ENCODE measurements at places on chromosomes 2 and 18.

GRCh38 chr2:36480636-36481035 lies 117.3 kb downstream of the FEZ2 start:
- no peak for DNase-seq

DNA sequence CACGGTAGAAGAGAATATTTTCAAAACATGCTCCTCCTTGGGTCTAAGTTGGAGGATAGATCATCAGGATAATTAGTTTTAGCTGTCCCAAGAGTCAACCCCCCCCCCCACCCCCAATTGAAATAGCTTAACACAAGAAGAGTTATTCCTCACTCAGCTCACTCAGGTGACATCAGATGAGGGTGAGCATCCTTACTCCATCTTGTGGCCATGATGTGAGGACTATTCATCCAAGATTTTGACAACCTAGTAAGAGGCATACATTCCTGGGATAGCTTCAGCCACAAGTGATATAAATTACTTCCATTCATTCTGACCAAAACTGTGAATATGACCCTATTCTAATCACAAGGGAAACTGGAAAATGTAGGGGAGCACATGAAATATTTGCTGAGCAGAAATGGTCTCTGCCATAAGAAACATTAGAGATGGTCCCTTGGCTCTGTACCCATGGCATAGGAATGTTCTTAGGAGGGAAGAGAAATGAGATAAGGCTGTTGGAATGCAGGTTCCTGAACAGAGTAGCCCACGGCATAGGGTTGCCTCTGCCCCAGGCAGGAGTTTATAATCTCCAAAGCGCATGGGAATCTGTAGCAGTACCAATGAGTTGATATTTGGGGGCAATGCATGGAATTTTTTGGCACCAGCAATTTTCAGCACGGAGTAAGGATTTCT lies 257.2 kb downstream of the CYRIA start:
- DNase-seq, result no peak

GRCh38 chr2:128373451-128374000 lies 54.9 kb upstream of the HS6ST1 start:
- no peak for DNase-seq

DNA sequence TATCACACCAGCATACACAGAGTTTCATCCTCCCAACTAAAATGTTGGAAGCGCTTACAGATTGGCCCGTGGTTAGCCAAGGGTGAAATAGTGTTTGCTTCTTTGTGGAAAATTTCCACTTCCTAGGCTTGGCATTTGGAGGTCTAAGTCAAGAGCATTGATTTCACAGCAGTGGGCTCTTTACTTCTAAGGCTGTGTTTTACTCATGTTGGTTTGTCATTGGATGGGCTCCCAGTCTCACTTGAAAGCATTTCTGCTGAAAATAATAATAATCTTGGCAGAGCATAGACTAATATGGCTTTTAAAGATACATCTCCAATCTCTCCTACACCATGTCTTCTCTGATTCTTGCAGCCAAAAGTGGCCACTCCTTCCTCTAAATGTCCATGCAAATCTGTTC lies 82.9 kb downstream of the DYNAP start:
- no peak for DNase-seq

GRCh38 chr2:23746141-23746863 lies 180.6 kb downstream of the ATAD2B start:
- DNase-seq, result no peak

GRCh38 chr2:147712051-147712450 lies 132.8 kb upstream of the ACVR2A start:
- no peak for DNase-seq

GRCh38 chr18:6109743-6110142 lies 214.4 kb upstream of the TMEM200C start:
- DNase-seq, result no peak

GRCh38 chr18:36758623-36759022 lies 70.2 kb downstream of the TPGS2 start:
- no peak for DNase-seq

- no peak for DNase-seq
Measured at GRCh38 chr2:47205576-47206141, 50.6 kb upstream of the STPG4 start.

- DNase-seq, result no peak
Measured at GRCh38 chr2:71907503-71907902, 240.2 kb downstream of the CYP26B1 start.

DNA sequence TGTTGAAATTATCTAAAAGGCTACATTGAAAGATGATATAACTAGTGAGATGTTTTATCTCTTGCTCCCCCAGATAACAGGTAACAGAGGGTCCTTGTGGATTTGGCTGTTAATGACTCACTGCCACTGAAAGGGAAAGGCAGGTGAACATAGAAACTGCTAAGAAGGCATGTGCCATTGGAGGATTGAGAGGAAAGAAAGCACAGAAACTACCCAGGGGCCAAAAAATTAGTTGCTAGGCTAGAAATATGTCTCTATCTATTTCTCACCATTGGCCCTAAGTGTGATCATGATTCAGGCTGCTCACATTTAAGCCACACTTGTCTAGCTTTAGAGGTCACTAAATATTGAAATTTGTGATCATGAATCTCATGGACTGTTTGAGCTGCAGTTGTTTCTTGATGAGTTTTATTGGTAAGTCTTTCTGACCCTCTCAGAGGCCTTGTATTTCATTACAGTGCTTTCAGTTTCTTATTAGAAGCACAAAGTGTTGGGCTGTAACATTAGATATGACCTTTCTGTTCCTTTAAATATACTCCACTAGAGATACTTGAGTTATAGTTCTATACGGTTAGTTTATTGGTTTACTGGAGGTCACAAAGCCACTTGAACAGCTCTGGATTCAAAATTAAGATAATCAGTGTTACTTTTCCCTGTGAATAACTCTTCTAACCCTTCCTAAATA lies 26.2 kb downstream of the NAB1 start:
- DNase-seq, result no peak

DNA sequence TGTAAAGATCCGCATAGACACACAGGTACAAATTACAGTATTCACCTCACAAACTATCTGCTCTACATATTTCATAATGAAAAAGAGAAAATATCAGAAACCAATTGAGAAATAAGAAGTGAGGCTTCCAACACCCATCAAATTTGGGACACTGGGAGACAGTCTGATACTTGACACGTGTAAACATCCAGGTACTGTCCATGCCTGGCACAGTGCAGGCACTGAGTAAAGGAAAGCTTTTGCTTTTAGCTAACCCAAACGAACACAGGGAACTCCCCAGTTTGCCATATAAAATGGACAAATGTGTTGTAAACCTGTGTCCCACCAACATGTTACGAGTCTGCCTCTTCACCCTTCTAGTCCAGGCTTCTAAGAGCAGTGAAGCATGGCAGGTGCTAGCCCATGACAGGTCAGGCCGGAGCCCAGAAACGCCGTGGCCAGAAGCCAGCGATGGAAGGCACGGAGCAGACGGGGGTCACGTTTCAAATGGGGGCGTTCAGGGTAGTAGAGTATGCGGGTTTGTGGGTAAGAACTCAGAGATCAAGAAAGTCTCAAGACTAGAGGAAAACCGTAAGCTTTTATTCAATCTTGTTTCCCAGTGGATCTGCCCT lies 27.0 kb downstream of the CDH2 start:
- DNase-seq, result no peak

GRCh38 chr2:216317831-216318520 lies 54.3 kb downstream of the MARCHF4 start:
- no peak for DNase-seq

- no peak for DNase-seq
Measured at GRCh38 chr18:21085579-21086166, 25.9 kb downstream of the ROCK1 start.

DNA sequence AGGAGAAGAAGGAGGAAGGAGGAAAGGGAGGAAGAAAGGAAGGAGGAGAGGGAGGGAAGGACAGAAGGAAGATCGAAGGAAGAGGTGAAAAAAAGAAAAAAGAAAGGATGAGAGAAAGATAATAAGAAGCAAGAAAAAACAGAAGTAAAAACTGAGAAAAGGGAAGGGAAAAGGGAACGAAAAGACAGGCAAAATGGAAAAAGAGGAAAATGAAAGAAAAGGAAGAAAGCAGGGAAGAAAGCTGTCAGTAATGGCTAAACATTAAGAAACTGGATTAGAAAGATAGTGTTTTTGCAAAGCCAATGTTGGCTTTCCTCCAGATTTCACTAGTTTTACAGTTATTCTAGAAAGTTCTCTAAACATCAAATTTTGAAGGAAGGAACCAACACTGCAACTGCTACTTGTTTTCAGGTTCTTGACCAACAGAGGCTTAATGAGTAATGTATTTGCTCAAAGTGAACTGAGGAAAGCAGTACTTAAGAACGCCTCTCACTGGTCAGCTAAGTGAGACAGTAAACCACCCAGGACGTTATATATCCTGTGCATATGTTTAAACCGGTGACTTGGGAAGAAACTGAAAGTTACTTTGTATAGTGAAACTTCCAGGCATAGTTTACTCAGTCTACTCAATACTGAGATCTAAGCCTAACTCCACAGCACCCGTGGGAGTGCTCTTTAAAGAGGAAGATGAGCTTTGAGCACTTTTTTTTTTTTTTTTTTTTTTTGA lies 286.2 kb upstream of the TRIB2 start:
- no peak for DNase-seq

- no peak for DNase-seq
Measured at GRCh38 chr2:241728627-241729026, 5.8 kb upstream of the D2HGDH start.

GRCh38 chr2:66683599-66683998 lies 248.7 kb downstream of the MEIS1 start:
- DNase-seq, result no peak

- no peak for DNase-seq
Measured at GRCh38 chr2:51667679-51668078, 635.7 kb upstream of the NRXN1 start.

- DNase-seq, result no peak
Measured at GRCh38 chr2:22812065-22812680, 572.8 kb upstream of the KLHL29 start.

DNA sequence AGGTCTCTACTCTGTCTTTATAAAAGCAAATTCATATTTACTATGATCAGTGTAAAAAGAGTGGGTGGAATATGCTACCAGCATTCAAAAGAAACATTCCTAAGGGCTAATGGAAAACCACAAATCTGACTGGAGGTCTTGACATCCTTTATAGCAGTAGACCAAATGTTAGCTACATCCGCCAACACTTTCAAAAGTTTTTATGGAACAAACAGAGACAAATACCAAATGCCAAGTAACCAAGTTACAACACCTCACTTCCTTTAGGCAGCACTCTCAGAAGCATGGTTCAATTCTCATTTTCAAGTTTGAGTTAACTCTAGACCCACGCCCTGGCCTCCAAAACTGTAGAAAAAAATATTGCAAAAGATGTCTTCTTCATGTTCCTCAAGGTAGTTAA lies 78.3 kb upstream of the SETBP1 start:
- no peak for DNase-seq

- DNase-seq, result no peak
Measured at GRCh38 chr2:238415893-238416292, 10.8 kb upstream of the ASB1 start.

- no peak for DNase-seq
Measured at GRCh38 chr2:29000956-29001355, 19.9 kb downstream of the TOGARAM2 start.
